ENCODE measurements at places on chromosomes 2 and 18.

- no peak for DNase-seq
Measured at GRCh38 chr2:233439191-233439590, 84.9 kb downstream of the DGKD start.

GRCh38 chr2:223697892-223698645, 95.9 kb upstream of the SCG2 start:
- no peak for DNase-seq

GRCh38 chr2:74501335-74502071, 2.1 kb upstream of the LBX2 start:
- no peak for DNase-seq

- no peak for DNase-seq
Measured at GRCh38 chr2:8121022-8121825, 560.6 kb upstream of the ID2 start.

DNA sequence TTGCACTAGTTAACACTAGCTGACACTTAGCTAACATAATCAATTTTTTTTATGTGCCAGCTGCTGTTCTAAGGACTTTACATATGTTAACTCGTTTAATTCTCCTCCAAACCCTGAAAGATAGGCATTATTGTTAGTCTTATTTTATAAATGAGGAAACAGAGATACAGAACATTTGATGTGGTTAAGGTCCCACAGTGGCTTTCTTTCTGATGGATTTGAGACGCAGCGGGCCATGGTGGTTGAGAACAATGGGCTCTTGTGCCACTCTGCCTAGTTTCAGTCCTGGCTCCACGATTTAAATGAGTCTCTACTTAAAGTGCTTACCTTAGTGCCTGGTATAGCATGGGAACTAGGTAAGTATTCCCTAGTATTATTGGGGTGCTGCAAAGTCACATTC, 201.9 kb upstream of the SPRED2 start:
- DNase-seq = no peak

GRCh38 chr2:5472673-5473072, 219.5 kb upstream of the SOX11 start:
- DNase-seq = no peak

DNA sequence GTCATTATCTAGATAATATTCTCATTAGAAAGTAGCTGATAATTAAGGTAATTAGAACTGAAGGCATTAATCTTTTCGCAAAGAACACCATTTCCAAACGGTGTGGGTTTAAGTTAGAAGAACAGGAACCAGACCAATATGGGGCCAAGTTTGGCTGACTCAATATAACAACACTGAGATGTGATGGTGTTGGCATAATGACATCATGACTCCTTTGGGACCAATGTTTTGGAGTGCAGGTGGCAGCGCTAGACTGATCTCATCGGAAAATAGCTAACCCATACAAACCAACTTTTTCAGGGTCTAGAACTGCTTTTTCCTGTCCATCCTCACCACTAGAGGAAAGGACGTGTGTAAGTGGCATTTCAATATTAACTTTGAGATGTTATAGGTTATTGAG, 1171.7 kb upstream of the ZEB2 start:
- no peak for DNase-seq

- DNase-seq = no peak
Measured at GRCh38 chr2:51490576-51491234, 458.8 kb upstream of the NRXN1 start.

- DNase-seq = no peak
Measured at GRCh38 chr2:102100371-102101096, 42.0 kb upstream of the IL1R1 start.

- no peak for DNase-seq
Measured at GRCh38 chr2:152594022-152594766, 123.1 kb downstream of the PRPF40A start.

DNA sequence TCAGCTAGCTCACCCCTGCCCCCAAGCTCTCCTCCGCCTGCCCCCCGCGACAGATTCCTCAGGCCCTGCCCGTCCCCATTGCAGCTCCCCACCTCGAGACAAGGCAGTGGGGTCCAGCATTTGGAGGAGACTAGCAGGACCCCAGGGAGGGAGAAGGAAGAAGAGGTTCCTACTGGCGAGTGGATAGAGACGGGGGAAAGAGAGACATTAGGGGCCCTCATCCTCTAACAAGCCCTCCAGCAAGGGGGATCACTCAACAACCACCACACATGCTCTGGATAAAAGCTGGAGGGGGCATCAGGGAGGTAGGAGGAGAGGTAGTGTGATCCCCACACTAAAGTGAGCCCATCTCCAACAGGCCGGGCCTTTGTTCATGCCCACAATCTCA, 8.9 kb upstream of the TNS1 start:
- no peak for DNase-seq

- DNase-seq = no peak
Measured at GRCh38 chr18:58871514-58872420, 7.1 kb downstream of the ZNF532 start.

DNA sequence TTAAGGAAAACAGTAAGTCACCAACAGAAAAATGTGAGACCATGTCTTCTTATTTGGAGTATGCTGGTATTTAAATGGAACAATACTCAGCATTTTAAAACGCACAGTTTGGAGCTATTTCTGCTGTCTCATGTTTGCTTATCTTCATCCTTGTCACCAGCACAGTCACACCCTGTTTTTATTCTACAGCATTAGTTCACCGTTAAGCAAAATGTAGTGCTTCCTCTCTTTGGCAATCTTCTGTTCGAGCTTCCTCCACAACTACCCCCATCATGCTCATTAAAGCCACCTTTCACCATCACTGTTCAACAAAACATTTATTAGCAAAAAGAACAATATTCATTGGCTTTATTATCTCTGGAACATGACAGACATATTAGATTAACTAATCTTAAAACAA, 64.0 kb downstream of the SLC40A1 start:
- no peak for DNase-seq

- DNase-seq = no peak
Measured at GRCh38 chr18:35458677-35459441, 38.9 kb downstream of the INO80C start.

- no peak for DNase-seq
Measured at GRCh38 chr2:230931556-230932231, 6.7 kb upstream of the GPR55 start.

DNA sequence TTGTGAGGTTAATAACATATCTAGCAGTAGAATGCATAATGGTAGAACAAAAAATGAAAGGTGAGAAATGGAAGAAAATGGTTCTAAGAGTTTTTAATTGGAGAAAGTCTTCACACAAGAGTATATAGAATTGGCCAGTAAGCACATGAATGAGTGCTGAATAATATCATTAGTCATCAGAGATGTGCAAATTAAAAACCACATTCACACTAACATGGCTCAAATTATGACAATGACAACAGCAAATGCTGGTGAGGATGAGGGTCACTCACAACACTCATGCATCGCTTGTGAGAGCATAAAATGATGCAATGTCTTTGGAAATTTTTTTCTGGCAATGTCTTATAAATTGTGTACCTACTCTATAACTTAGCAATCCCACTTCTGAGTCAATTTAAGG, 1355.4 kb upstream of the ACVR2A start:
- no peak for DNase-seq

GRCh38 chr2:237685408-237685807, 58.0 kb downstream of the LRRFIP1 start:
- DNase-seq = no peak

- DNase-seq = no peak
Measured at GRCh38 chr18:1618364-1618763, 713.7 kb downstream of the ADCYAP1 start.

DNA sequence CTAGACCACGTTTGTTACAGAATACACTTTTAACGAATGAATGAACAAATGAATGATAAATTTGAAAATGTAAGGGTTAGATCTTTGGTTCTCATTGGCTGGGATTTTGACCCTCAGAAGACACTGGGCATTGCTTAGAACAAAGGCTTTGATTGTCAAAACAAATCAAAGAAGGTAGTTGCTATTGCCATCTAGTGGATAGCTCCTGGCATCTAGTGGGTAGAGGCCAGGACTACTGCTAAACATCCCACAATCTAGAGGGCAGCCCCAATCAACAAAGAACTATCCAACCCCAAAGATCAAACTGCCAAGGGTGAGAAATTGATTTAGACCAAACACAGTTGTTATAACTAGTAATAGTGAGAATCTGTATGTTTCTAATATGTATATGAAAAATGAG, 552.3 kb downstream of the KCNJ3 start:
- no peak for DNase-seq

GRCh38 chr2:217935235-217935879, 67.4 kb downstream of the TNS1 start:
- DNase-seq = no peak

- no peak for DNase-seq
Measured at GRCh38 chr2:37642907-37643729, 28.3 kb downstream of the CDC42EP3 start.

DNA sequence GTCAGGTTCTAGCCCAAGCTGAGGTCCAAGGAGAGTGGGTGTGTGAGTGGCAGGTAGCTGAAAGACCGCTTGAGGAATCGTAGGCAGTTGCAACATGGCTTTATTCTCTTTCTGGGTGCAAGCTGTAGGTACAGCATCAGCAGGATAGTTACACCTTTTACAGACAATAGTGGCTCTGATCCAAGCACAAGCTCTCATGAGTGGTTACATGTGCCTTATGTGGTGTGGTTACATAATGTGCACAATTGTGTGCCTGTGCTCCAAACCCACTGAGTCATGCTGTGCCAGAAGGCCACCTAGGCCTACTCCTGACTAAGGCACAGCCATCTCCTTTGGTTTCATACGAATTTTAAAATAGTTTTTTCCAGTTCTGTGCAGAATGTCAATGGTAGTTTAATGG, 227.6 kb downstream of the SATB2 start:
- no peak for DNase-seq

- no peak for DNase-seq
Measured at GRCh38 chr2:124633812-124634211, 608.7 kb downstream of the CNTNAP5 start.

DNA sequence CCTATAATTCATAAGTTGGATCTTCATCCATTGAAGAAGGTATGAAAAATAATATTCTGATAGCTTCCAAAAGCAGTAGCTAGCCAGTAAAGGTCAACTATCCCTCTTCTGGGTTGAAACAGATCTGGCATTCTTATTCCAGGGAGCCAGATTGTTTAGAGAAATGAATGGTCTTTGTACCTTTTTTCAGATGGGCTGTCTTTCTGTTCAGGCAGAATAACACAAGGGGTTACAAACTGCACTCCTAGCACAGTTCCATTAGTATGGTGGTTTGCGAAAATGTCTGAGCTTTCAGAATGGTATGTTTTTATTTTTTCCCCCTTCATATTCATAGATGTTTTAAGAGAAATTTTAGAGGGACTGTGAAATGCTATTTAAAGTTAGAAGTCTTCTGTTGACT, 47.5 kb upstream of the TMEM178A start:
- no peak for DNase-seq

DNA sequence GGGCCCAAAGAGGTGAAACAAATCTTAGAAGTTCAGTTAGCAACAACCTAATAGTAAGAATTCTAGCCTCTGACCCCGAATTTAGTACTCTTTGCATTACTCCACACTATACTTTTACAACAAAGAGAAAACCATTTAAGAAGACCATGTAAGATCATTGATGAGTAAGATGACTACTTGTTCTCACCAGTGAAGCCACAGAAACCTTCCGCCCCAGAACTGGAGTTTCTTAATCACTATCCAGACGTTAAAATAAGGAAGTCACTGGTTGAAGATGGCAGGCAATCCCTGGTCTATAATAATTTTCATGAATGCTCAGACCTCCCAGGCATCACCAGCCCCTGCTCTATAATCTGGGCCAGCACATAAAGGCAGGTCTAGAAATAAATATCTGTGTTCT, 95.0 kb downstream of the TMEM163 start:
- DNase-seq = no peak

GRCh38 chr2:158315803-158316414, 140.6 kb downstream of the CCDC148 start:
- DNase-seq = no peak

DNA sequence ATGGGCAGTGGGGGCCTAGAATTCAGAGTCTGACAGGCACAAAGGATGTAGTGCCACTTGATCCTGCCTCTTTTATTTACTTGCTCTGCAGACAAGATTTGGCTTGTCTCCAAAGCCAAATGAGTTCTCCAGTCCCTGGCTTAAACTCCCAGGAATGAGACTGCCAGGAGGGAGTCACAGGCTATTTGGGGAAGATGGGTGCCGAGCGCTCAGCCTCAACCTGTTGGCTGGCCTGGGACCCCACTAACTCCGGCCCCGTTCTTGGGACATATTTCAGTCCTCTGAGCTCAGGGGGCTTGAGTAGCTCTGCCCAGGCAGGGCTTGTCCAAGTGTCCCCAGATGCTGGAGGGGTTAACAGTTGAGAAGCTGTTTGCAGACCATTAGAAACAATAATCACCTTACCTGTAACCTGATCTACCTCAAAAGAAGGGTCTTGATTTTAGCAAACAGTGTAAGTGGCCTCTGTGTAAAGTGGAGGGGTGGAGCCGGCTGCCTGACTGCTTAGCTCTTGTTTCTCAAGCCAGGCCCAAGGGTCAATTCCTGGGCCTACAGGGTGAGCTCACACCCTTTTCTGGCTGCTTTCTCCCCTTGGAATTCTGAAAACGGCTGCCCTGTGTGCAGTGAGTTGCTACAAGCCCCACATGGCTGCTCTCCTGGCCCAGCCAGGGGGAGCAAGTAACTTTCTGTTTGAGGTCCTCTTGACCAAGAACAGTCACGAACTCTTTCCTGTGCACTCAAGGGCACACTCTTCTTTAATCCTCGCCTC, 27.1 kb upstream of the FZD5 start:
- no peak for DNase-seq

DNA sequence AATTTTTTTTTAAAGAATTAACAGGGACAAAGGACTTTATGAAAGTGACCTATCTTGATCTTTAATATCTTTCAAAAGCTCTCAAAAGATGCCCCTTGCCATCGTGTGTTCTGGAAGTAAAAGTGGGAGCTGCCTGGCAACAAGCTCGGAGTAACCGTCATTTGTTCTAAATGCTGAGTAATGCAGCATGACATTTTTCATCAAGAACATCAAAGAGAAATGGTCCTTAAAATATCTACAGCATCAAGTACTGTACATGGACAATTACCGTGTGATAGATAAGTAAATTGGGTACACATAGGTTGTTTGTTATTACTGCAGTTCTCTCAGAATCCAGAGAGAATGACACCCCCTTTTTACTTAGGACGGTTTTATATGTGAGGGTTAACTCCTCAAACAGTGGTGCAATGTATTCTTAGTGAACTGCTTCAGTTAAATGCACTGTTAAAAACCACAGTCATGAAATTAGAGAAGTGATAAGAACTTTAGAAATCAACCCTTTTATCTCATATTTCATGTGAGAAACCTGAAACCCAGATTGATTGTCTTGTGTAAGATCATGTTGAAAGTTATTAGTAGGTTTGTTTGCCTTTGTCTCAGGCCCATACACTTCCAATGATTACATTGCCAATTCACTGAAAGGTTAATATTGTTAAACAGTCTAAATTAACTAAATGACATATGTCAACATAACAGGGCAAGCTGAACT, 90.6 kb upstream of the HNMT start:
- DNase-seq = no peak
